AG04449 (cell line): ENCODE measurements at places on chromosomes 5 and 9.

- no peak for DNase-seq
Measured at GRCh38 chr5:180097163-180097894, 25.8 kb upstream of the RNF130 start.

DNA sequence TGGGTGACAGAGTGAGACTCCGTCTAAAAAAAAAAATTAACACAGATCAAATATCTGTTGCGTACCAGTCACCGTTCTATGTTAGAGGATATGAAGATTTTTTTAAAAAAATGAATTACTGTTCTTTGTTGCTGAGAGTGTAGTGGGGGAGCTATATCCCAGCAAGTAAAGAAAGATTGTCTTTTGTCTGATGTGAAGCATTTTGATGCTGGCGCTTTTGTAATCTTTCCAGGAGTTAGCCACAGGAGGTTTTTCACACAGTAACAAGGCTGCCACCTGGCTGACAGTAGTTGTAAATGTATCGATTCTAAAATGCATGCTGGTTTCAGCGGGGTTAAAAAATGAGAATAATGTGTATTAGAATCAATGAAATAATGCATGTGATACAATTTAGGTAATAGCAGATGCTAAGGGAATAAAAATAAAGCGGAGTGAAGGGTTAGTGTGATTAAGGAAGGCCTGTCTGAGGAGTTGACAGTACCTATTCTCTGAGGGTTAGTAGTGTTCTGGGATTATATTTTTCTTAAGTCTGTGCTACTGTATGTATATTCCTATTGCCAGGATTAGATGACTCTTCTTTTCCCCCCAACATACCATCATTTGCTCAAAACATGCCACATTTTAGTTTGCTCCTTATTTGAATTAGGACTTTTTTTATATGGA, 3.4 kb downstream of the LMNB1 start:
- no peak for DNase-seq

DNA sequence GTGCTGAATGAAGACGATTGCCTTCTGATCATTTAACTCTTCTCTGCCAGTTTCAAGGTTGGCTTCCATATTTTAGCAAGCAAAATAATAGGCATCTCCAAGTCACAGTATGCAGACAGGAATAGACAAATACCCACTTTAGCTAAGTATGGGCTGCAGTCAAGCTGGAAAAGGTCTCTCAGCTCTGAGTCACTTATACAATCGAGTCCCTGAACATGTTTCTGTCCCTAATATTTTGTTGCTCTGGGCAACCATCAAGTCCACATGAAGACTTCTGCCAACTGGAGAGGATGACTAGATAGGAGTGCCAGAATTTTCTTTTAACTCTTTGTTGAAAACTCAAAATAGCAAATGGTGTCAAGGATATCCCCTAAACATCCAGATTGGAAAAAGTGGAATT, 575.3 kb downstream of the RAB3C start:
- no peak for DNase-seq

DNA sequence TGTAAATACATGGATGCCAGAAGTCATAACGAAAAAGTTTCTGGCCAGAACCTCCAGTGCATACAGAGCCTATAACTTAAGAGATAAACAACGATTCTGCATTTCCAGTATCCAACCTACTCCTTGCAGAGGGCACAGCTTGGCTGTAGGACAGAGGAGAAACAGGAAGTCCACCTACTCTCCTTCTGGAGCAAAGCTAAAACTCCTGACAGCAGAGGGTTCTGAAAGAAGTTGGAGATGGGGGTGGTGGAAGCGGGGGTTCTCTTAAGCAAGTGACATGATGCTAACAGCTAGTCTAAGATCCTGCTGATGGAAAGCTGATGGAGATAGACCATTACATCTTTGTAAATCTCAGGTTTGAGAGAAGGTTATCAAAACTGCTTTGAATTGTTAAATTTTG, 35.5 kb upstream of the CTNNAL1 start:
- no peak for DNase-seq
